Stimulated activated CD8-positive, alpha-beta memory T cell treated with anti-CD3 and anti-CD28 coated beads, Interleukin-15, amount 100 ng/mL, for 1 hour (primary cell): ENCODE measurements at places on chromosomes 7 and 10.

DNA sequence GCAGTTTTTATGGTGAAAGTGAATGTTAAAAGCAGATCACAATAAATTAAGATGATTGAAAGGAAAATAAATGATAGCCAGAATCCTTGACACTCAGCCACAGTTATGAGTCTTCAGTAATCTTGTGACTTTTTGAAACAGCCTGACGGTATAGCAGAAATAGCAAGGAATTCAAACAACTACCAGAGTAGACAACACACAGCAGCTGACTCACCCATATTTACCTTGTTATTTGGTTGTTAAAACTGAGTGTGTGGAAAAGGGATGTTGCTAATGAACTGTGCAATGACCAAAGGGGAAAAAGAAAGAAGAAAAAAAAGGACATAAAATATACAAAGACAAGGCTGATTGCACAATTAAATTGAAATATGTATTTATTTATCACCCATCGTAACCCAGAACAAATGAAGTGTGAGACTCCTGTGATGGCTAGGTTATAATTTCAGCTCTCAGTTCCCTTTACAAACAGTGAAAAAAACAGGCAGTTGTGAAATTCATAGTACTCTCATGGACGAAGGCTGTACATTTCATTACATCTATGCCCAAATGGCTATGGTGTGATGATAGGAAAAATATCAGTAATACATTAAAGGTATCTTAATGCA lies 1023.0 kb upstream of the SORCS1 start:
- DNase-seq: no peak

GRCh38 chr10:104274762-104275721 lies 6.1 kb downstream of the GSTO2 start:
- no peak for DNase-seq

DNA sequence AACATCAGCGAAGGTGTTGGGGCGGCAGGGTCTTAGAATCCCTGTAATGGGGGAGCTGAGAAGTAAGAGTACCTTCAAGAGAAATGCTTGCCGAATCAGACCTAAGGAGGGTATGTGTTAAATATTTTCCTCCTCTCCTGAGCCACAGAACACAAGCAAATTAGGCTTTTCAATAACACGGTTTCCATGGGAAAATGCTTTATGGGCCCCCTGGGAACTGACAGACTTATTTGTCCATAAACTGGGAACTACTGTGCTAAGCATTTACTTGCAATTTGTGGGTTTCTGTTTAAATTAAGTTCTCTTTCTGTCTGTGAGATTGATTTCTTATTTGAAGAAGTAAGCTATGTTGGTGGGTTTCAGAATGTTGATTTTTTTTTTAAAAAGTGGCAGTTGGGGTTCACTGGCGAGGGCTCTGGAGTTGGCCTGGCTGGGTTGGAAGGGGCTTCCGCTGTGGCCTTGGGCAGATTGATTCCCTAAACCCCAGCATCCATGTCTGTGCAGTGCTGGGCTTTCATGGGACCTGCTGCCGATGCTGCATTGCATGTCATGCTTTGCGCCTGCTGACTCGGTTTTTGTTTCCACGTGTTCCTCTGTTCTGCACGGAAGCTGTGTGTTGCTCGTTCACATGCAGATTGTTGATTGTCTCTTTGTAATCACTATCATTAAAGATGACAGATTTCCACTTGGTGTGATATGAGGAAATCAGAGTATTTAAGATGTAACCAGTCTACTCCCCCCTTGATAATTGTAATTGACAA lies 7.2 kb downstream of the RBM17 start:
- no peak for DNase-seq

DNA sequence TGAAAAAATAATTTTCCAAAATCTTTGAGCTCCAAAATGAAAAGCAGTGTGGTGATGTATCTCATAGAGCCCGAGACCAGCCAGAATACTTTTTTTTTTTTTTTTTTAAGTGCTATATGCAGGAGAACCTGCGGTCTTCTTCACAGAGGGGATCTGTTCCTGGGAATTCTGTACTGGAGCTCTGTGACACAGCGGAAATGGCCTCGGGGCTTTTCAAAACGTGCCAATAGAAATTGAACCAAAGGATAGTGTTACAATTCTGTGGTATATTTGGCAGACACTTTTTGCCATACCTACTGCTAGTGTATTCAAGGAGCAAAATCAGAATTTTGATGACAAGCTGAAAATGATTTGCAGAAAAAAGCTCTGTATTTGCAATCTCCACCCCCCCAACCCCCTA lies 1429.3 kb upstream of the LRRTM3 start:
- no peak for DNase-seq

GRCh38 chr7:80278737-80279136 lies 144.1 kb downstream of the GNAI1 start:
- no peak for DNase-seq

DNA sequence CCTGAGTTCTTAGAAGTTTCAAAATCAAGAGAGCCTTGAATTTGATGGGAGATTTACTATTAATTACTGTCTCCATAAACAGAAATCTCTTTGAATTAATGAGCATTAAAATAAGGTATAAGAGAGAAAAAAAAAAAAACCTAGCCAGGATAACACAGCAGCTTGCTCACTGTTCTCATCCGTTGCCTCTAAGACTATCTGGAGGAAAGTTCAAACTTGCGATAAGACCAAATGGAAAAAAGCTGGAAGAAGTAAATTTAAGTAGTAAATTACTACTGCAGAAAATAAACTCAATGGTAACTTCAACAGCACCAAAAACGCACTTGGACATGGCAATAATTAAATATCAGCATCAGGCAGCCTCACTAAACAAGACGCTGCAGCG lies 36.7 kb downstream of the GNA12 start:
- DNase-seq: no peak

DNA sequence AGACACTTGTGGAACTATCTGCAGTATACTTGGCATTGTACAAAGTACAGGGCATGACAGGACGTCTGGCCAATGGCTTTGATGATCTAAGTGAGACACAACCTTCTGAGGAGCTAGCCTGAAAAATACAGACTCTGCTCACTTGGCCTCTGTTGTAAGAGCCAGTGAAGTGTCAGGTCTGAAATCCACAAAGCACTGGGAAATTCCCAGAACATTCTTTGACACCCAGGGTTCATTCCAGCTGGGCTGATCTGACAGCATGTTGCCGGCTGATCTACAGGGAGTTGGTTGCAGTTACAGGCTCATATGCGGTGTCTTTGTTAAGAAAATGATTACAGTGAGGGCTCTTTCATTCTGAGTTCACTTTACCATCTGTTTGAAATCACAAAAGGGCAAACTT lies 354.6 kb downstream of the PHF14 start:
- DNase-seq: no peak

- DNase-seq: no peak
These were observed 143.2 kb downstream of the NRCAM start for GRCh38 chr7:108313086-108313485.

DNA sequence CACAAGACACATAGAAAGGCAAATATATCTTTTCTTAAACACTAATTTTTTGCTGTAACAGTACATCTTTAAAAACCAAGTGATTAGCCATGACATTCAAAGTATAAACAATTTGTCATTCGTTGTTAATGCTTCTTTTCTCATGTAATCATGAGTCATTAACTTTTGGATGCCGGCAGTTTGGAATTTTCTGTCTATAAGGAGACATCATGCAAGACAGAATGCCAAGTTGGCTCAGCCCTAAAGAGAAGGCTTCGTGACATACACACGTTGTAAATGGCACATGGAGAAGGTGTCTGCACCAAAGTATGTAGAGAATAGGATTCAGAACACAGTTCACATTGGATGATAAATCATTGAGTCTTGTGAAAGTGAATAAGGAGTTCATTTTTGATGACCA lies 35.9 kb downstream of the CCDC3 start:
- DNase-seq: no peak

DNA sequence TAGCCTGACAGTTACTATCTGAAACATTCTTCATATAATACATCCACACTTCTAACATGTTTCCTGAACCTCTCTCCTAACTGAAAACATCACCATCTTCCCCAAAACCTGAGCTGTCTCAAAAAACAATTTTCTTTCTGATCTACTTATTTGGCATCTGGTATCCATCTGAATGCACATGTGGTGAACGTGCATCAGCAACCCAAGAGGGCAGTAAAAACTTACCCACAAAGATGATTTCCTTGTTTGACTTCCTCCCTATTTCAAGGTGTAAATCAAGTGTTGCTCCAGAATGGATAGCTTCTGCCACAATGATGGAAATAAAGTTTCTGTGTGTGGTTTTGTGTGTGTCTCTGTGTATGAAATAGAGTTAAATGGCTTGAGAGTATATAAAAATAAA lies 500.4 kb downstream of the MAGI2 start:
- no peak for DNase-seq
